ENCODE measurements at places on chromosomes 5 and 9.
A peak's percentile ranks its signal among the peaks of the same experiment; 100 is the strongest.

GRCh38 chr9:72656021-72656420, 134.6 kb downstream of the TMC1 start:
- no peak for DNase-seq

DNA sequence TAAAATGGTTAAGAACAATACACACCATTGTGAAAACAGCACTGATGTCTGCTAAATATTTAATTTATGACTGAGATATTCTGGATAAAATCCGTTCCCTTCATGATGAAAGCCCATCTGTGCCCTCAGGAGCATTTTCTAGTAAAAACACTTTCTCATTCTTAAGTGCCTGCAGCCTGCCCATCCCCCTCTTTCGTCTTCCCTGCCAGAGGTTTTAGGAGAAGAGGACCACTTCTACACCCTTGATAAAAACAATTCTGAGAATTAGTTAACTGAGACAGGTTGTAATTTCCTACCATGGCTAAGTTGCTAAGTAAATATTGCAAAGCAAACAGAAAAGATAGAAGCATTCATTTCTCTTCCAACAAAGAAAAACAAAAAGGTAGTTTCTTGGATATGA, 272.6 kb downstream of the ATPSCKMT start:
- DNase-seq: no peak

GRCh38 chr9:5799314-5799713, 33.6 kb downstream of the ERMP1 start:
- peak; percentile 41 for DNase-seq

DNA sequence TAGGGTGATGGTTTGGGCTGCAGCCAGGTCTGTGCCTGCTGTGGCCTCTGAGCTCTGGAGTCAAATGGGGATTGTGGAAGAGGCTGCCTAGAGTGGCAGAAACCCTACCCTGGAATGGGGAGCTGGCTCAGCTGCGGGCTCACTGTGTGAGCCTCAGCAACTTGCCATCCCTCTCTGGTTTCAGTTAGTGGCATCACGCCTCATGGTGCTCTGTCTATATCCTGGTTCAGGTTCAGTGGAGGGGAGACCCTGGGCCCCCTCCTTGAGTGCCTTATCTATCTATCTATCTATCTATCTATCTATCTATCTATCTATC, 132.6 kb downstream of the PHF2 start:
- no peak for DNase-seq

GRCh38 chr9:104092875-104093600, 1.1 kb upstream of the SMC2 start:
- DNase-seq: no peak

DNA sequence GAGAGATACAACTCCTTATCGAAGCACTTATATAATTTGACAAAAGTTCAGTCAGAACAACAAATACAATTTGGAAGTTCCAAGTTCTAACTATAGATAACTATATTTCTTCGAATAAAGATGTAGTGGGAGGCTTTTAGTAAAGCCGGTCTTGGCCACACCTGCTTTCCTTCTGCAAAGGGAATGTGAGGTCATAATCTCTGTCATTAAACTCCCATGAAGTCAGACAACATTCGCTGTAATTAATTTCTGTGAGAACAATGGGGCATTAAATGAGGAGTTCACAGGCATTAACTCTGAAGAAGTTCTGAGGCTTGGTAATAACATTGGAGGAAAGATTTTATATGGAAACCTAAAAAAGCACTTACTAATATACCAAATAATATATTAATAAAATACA, 67.5 kb downstream of the MCTP1 start:
- DNase-seq: no peak

DNA sequence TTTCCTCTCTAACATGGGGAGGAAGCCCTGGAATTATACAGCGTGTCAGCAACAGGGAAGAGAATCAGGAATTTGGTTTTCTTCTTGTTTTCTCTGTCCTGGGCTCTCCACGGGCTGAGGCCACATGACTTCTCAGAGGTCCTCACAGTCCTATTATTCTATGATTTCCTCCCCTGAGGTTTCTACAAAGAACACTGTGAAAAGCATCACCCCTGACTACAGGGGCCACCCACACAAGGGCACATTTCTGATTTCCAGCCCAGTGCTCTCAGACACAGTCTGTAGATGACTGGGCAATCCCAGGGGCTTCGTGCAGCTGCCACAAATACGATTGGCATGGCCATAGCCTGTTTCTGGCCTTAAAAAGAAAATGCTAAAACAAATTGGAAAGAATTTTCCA, 284.9 kb downstream of the CEMIP2 start:
- DNase-seq: no peak

- DNase-seq: no peak
These were observed 1495.2 kb upstream of the C9orf72 start for GRCh38 chr9:29068461-29068860.

- DNase-seq: no peak
These were observed 133.9 kb downstream of the SUSD1 start for GRCh38 chr9:112041199-112041535.

- no peak for DNase-seq
These were observed 98.4 kb downstream of the TARS1 start for GRCh38 chr5:33539212-33539611.

DNA sequence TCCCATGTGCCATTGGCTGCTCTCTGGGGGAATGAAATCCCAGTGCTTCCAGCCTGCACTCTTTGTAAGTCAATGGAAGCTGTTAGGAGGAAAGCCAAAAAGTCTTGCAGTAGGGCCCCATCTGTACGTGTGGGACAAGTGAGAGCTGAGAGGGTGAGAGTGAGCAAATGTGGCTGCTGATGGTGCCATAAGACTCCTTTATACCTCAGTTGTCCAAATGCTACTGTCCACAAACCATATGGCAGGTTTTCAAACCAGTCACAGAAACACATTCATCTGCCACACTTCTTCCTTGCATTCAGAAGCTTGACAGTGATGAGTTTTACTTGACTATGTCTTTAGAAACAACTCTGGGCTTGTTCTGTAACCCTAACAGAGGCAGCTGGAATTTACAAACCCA, 543.8 kb downstream of the CSNK1G3 start:
- no peak for DNase-seq

GRCh38 chr5:16961131-16961530, 25.0 kb upstream of the MYO10 start:
- no peak for DNase-seq

GRCh38 chr5:32852535-32852934, 141.4 kb downstream of the NPR3 start:
- peak; percentile 70 for DNase-seq

- DNase-seq: no peak
These were observed 408.8 kb downstream of the YTHDC2 start for GRCh38 chr5:113922343-113922742.

- DNase-seq: no peak
These were observed 2.2 kb downstream of the HSPA5 start for GRCh38 chr9:125238915-125239446.

DNA sequence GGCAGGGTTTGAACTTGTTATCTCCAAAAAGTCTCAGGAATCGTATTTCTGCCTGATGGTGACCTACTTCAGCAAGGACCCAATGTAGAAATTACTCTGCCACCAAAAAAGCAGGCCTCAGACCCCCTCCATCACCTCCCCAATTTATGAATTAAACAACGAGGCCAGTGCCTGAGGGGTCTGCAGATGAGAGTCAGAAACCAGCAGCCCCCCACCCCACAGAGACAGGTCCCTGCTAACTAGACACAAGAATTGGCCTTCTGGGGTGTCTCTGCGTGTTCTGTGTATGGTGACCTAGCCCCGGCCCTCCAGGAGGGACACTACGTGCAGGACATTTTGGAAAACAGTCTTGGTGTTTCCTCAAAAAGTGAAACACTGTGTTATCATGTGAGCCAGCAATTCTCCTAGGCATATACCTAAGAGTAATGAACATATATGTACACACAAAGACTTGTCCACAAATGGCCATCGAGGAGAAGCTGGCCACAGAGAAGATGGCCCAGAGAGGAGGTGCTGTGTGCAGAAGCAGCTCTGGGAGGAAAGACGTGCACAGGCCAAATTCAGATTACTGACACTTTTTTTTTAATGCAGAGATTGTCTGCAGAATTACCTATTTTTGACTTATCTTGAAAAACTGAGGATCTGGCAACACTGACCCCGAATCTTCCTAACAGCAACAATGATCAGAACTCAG, 93.8 kb downstream of the ADAMTS2 start:
- no peak for DNase-seq

- no peak for DNase-seq
These were observed 216.3 kb downstream of the ESM1 start for GRCh38 chr5:54769072-54769471.

GRCh38 chr5:132427281-132428146, 58.0 kb downstream of the SLC22A5 start:
- no peak for DNase-seq

DNA sequence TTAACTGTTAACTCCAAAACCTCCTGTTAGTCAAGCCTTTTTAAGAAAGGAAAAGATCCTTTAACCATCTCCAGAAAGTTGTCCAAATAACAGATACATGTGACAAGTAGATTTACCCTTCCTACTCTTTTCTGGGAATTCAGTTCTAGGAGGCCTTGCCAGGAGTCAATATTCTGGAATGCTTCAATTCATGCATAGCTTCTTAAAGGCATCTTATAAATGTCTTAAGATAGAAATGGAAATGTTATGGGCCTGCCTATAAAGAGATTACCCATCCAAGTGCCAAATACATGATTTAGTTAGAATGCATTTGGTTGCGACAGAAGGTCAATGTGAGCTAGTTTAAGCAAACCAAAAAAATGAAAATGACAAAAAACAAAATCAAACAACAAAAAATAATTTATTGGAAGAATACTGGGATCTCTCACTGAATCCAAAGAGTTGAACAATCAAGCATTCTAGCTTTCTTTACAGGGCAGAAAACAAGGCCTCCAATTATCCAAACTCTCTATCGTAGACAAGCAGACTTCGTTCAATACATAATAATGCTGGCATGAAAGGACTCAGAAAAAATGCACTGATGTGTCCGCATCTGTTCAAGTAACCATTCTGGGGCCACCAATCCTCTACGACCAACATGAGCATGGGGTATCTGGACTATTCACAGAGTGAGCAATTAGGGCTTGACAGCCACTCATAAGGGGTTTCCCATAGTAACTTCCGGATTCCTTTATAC, 188.6 kb downstream of the CTNND2 start:
- no peak for DNase-seq

DNA sequence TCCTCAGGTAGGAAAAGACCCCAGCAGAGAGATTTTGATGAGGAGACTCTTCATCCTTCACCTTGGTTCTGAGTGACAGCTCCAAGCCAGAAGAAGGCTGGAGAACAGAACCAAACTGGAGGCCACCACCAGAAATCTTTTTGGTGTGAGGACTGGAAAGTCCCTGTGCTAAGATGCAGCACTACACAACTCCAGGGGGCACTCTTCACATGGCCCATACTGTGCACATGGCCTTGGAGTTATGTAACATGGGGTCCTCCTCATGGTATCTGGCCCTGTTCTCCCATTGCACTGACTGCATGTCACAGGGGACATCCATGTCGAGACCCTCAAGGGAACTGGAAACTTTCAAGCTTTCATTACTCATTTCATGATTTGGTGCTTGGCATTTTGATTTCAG, 17.3 kb upstream of the STX17 start:
- no peak for DNase-seq
